ENCODE measurements at places on chromosomes 1 and 21. TPM values are rescaled to one million over a fixed set of nuclear protein-coding genes. Genes with fewer than 3 reads are reported as not detected.

Gene FAM72C
- 2.4 TPM for total RNA-seq

- ATAC-seq: no peak
Observed at GRCh38 chr1:54980046-54980527, 341 bp upstream of the TMEM61 start.

GRCh38 chr1:94418664-94419655, 771 bp downstream of the ABCD3 start:
- ATAC-seq: no peak

GRCh38 chr1:27496604-27497155, 6.7 kb upstream of the WASF2 start:
- no peak for ATAC-seq

GRCh38 chr21:43025636-43026180, 49.9 kb downstream of the CBS start:
- ATAC-seq: no peak

DNA sequence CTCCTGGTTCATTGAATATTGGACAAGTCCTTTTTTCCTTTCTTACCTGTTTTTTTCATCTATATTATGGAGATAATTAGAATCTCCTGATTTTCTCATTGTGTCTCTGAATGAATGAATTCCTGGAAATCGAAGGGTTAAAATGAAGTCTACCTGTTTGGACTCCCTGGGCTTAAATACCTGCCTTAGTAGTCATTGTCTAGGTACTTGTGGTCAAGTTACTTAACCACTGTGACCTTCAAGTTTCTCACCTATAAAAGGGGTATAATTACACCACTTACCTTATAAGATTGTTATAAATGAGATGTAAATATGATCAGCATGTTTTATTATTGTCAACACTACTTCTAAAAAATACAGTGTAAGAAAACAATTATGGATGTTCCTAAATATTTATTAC, 9.0 kb upstream of the TBX19 start:
- no peak for ATAC-seq

All from motor neuron (in vitro differentiated cells).